ENCODE measurements at places on chromosomes 5 and 9. TPM values are rescaled to one million over a fixed set of nuclear protein-coding genes. Genes with fewer than 3 reads are reported as not detected.

Gene IL17B
- total RNA-seq: not detected

- no peak for DNase-seq
- H3K36me3 ChIP-seq: no peaks in the 10 kb centered on the region
- no peak overlapping the region for H3K27ac ChIP-seq
- H3K4me1 ChIP-seq: no peaks in the 10 kb centered on the region
- H3K27me3 ChIP-seq: no peaks in the 10 kb centered on the region
- no peak overlapping the region for H3K4me3 ChIP-seq
Measured at GRCh38 chr9:28120184-28120583, 546.9 kb upstream of the C9orf72 start.

DNA sequence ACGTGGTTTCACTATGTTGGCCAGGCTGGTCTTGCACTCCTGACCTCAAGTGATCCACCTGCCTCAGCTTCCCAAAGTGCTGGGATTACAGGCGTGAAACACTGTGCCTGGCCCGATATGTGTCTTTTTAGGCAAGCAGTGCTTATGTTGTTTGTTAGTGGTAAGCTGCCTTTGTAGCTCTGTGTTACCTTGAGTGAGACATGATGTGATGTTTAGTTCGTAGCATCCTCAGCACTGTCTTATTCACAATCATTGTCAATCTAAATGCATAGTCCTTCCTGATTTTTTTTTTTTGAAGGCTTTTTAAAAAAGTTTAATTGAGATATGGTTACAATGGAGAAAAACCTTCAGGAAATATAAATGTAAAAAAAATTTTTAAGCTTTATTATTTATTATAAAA is 45.5 kb downstream of the EXOSC2 start:
- H3K4me3 ChIP-seq: no peak overlapping the region
- H3K36me3 ChIP-seq: no peaks in the 10 kb centered on the region
- no peak overlapping the region for H3K27ac ChIP-seq
- no peaks in the 10 kb centered on the region for H3K4me1 ChIP-seq
- no peak for DNase-seq

Gene ARID3C
- total RNA-seq: 0.38 TPM

Gene BARHL1
- not detected for total RNA-seq

Gene PPP3R2
- not detected for total RNA-seq

Gene PALM2AKAP2
- not detected for total RNA-seq

DNA sequence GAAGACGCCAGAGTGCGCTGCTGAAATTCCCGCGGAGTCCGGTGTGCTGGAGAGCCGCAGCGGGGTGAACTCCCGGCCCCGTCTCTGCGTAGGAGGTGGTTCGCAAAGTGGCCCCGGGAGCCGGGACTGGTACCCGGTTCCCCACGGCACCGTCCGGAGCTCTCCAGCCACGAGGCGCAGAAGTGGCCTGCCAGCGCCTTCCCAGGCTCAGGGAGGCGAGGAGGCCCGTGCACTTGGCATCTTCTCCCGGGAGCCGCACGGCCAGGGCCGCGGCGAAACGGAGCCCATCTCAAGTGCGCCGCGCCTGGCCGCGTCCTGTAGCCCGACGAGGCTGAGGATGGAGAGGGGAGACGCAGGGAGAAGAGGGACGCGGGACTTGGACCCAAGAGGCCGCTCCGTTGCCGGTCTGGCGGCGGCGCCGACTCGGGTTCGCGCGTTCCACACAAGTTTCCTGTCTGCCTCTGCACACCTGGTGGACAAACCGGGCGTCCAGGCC is 1.1 kb upstream of the IRX1 start:
- H3K4me1 ChIP-seq: no peaks in the 10 kb centered on the region
- peak overlapping the region; percentile 38 for H3K4me3 ChIP-seq
- H3K27me3 ChIP-seq: peaks cover 70% of the 10 kb centered on the region
- no peak for DNase-seq

- no peak overlapping the region for H3K27ac ChIP-seq
- H3K4me1 ChIP-seq: no peaks in the 10 kb centered on the region
- no peaks in the 10 kb centered on the region for H3K36me3 ChIP-seq
- H3K4me3 ChIP-seq: no peak overlapping the region
- no peaks in the 10 kb centered on the region for H3K27me3 ChIP-seq
Measured at GRCh38 chr9:70111042-70111602, 67.5 kb downstream of the MAMDC2 start.

GRCh38 chr5:1708592-1709141 is 91.0 kb downstream of the MRPL36 start:
- no peaks in the 10 kb centered on the region for H3K36me3 ChIP-seq
- H3K27me3 ChIP-seq: peaks cover 4% of the 10 kb centered on the region
- H3K27ac ChIP-seq: no peak overlapping the region
- no peak for DNase-seq
- H3K4me1 ChIP-seq: no peaks in the 10 kb centered on the region
- no peak overlapping the region for H3K4me3 ChIP-seq

Gene FOXE1
- total RNA-seq: 0.06 TPM

DNA sequence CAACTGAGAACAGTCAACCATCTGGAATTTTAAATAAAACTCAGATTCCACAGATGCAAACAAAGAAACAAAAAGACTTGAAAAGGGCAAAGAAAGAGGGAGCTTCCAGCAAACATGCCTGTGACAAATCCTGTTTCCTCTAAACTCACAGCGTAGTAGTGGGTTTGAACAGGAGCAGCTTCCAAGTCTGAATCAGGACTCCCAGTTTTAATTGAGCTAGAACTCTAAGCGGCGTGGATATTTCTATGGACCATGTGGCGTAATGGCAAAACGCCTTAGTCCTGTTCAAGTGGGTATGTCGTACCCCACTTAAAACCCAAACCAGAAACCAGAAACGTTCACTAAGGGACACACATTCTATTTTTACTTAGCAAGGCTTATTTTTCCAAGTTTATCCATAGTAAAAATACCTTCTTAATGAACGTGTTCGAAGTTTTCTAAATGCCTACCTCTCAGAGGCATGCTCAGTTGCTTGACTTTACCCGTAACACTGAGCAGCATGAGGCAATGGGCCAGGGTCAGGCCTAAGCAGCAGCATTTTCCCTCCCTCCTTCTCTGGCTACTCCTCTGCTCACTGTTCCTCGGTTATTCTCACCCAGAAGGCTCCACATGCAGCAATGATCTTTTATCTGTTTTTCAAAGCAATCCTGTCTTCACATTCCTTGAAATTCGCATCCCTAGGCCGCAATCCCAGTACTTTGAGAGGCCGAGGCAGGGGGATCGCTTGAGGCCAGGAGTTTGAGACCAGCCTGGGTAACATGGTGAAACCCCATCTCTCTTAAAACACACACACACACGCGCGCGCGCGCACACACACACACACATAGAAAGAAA is 77.9 kb downstream of the FNBP1 start:
- H3K27me3 ChIP-seq: no peaks in the 10 kb centered on the region
- H3K4me1 ChIP-seq: peaks cover 61% of the 10 kb centered on the region
- H3K36me3 ChIP-seq: peaks cover 32% of the 10 kb centered on the region
- H3K27ac ChIP-seq: peak overlapping the region; percentile 94
- H3K4me3 ChIP-seq: no peak overlapping the region

Gene SPATA31C1
- total RNA-seq: not detected

Gene SPATA31A3
- total RNA-seq: not detected

DNA sequence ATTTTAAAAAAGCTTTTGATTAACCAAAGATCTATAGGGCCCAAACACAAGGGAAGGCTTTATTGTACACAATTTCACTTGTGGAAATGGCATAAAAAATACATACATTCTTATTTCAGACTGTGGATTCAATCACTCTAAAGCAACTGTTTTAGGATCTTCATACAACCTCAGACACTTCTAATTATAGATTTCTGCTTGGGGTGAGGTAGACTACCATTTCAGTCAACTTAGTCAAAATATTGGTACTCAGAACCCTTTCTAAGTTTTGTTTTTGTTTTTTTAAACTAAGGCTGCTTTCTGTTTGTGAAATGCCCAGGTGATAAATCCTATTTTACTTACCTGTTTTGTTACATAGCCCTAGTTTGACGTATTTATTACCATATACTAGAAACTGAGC is 284.5 kb upstream of the RASA1 start:
- H3K36me3 ChIP-seq: no peaks in the 10 kb centered on the region
- DNase-seq: no peak
- H3K27me3 ChIP-seq: no peaks in the 10 kb centered on the region
- H3K27ac ChIP-seq: no peak overlapping the region
- H3K4me3 ChIP-seq: no peak overlapping the region

Gene SPEF2
- total RNA-seq: 11.6 TPM

Measured in T-cell (primary cell).